ENCODE measurements at places on chromosomes 7 and 10.
A peak's percentile ranks its signal among the peaks of the same experiment; 100 is the strongest.

DNA sequence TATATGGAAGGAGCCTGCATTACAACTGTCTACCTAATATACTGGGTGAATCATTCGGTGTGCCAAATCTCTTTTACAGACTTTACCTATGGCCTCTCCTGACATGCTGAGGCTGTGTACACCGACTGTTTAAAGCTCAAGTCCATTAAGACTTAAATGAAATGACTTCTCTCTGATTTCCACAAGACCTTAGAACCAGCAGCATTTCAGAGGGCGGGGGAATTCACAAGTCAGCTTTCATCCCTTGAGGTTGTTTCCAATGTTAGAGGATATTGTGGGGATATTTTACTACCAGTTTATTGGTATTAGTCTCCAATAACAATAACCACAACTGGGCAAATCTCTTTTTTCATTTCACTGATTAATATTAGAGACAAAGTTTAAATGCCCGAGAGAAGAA lies 87.1 kb upstream of the IKZF1 start:
- no peak for DNase-seq

GRCh38 chr7:130943336-130943901 lies 209.4 kb upstream of the KLF14 start:
- DNase-seq, result peak; percentile 82

- no peak for DNase-seq
Measured at GRCh38 chr10:128701837-128702236, 575.6 kb upstream of the MKI67 start.

GRCh38 chr7:26705567-26705966 lies 158.8 kb downstream of the SKAP2 start:
- DNase-seq, result peak; percentile 96

GRCh38 chr7:123643495-123644441 lies 11.9 kb upstream of the LMOD2 start:
- peak; percentile 90 for DNase-seq

DNA sequence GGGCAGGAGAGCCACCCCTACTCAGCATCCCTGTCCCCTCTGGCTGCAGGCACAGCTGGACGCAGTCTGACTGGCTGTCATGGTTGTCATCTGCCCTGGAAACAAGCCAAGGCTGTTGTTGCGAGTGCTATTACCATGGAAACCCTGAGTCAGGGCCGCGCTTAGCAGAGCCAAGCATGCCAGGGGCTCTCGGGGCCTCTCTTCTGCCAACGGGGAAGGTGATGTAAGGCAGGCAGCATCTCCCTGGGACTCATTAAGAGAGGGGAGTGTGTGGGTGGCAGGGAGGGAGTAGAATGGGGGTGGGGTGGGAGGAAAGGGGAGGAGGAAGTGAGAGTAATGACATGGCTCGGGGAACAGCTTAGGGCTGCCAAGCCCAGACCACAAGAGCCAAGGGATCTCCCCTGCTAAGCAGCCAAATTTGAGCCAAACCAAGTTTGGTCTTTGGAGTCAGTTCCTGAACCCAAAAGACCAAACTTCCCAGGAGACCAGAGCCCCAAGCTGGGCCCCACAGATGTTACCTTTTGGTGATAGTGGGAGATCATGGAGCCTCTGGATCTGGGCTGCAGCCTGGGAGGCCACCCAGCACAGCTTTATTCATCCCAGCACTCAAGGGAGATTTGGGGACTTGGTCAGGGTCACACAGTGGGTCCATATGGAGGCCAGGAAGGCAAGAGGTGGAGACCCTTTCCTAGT lies 67.6 kb downstream of the TMEM130 start:
- no peak for DNase-seq

DNA sequence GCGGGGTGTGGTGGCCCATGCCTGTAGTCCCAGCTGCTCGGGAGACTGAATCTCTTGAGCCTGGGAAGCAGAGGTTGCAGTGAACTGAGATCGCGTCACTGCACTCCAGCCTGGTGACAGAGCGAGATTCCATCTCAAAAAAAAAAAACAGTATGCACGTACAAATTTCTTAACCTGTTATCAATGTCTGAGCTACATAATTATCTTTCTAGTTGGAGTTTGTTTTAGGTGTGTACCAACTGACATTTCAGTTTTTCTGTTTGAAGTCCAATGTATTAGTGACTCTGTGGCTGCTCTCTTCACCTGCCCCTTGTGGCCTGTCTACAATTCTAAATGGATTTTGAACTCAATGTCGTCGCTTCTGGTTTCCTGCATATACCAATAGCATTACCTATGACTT lies 40.3 kb downstream of the CD36 start:
- DNase-seq, result no peak

DNA sequence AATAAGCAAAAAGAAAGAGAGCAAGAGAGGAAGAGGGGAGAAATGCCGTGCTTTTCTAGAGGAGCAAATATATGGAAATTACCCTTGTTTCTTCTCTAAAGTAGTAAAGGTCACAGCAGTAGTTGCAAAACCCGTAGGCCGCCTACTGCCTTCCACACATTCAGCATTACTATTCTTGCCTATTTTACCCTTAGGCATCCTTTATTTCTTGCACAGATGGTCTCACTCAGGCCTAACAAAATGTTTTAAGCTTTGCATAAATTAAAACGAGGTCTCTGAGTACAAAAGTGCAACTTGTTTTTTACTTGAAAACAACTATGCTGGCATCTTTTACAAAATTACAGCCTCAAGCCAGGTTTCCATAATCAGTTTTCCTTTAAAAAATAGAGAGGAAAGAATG lies 644.6 kb downstream of the AUTS2 start:
- no peak for DNase-seq

- DNase-seq, result no peak
Measured at GRCh38 chr10:72736828-72737220, 44.9 kb downstream of the MCU start.

GRCh38 chr7:75986147-75986781 lies 8.1 kb downstream of the TMEM120A start:
- no peak for DNase-seq

Data from dermis blood vessel endothelial cell (primary cell).